CD4-positive, alpha-beta T cell treated with Interleukin-15 for 4 hours (primary cell): ENCODE measurements at places on chromosomes 12 and 14.

DNA sequence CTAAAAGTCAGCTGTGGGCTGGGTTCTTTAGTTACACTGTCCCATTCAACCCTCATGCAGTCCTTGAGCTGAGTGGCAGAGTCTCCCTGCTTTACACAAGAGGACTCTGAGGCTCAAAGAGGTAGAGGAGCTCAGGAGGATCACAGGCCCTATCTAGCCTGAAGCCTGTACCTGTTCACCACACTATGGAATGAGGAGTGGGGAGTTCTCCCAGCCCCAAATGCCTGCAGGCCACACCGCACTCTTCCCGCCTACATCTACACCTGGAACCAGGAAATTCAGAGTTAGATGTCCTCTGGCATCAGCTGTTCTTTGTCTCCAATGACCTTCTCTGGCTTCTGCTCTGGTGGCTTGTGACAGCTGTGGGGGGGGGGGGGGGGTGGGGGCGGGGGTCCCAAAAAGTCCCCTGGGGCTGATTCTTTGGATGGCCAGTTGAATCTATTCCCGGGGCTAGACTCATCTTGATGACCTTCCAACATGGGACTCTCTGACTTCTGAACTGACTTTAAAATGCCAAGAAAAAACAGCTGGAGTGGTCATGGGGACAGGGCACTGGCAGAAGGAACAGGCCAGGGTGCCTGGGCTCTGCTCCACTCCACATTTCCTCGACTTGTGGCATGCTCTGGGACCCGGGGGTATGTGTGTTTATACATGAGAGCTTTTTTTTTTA, 30.6 kb downstream of the RIN3 start:
- DNase-seq = no peak

- no peak for DNase-seq
These were observed 35.7 kb downstream of the SLC38A4 start for GRCh38 chr12:46790066-46790465.

- DNase-seq = no peak
These were observed 119.4 kb downstream of the ZFP36L1 start for GRCh38 chr14:68673464-68673863.

- no peak for DNase-seq
These were observed 6.4 kb downstream of the ACTN1 start for GRCh38 chr14:68972507-68973218.

DNA sequence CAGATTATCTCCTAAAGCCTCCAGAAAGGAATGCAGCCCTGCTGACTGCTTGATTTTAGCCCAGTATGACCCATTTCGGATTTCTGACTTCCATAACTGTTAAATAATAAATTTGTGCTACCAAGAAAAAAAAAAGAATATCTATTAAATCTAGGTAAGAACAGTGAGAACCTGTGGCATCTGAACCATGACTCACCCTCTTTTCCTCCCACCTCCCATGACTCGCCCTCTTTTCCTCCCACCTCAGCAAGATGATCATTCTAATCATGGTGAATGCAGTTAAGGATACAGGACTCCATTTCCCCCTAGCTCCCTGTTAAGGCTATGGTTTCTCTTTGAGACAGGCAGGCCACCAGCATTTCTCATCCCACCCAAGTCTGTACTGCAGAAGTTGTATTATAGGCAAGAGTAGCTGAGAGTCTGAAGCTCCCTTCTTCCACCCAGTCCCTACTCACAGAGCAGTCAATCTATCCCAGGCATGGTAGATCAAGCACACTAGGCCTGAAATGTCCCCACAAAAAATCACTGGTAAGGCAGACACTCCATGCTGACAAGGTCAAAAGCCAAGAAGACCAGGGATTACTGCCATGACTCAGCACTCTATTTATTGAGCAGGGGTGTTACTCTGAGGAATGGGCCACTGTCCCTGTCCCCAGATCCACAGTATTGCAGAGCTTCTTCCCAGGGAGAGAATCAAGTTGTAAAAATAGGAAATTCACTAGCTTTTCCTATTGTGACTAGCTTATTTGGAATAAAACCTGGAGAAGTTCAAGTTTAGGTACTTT, 188.9 kb downstream of the ADAMTS20 start:
- DNase-seq = no peak

DNA sequence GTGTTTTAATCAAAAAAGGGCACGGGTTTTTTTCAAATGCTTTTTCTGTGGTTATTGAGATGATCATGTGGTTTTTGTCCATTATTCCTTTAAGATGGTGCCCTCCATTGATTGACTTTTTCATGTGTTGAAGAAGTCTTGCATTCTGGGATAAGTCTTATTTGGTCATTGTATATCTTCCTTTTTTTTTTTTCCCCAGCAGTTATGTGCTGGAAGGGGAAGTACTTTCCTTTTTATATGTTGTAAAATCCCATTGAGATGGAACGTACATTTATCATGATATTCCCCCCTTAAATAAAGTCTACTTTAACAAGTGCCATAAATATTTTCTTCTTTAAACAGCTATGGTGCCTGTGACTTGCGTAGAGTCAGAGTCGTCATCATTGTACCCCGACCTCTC, 24.8 kb upstream of the MUCL1 start:
- DNase-seq = no peak

DNA sequence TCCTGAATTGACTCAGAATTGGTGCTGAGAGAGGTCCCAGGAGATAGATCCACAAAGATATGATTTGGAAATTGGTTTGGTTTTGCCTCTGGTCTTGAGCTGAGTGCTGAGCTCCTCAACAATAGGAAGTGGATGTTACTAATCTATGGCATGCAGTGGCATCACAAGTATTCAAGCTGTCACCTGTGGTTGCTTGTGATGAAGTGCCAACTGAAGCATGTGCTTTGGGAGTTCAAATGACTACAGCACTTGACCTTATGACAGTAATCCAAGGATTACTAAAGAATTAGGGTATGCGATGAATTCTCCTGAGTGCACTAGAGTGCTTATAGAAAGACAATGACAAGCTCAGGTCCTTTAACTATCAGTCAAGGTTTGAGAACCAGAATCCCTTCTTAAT, 406.2 kb downstream of the NOVA1 start:
- DNase-seq = no peak

- no peak for DNase-seq
These were observed 75.5 kb downstream of the POLR3B start for GRCh38 chr12:106433055-106433454.

GRCh38 chr12:125228519-125229260, 163.5 kb downstream of the AACS start:
- DNase-seq = no peak

DNA sequence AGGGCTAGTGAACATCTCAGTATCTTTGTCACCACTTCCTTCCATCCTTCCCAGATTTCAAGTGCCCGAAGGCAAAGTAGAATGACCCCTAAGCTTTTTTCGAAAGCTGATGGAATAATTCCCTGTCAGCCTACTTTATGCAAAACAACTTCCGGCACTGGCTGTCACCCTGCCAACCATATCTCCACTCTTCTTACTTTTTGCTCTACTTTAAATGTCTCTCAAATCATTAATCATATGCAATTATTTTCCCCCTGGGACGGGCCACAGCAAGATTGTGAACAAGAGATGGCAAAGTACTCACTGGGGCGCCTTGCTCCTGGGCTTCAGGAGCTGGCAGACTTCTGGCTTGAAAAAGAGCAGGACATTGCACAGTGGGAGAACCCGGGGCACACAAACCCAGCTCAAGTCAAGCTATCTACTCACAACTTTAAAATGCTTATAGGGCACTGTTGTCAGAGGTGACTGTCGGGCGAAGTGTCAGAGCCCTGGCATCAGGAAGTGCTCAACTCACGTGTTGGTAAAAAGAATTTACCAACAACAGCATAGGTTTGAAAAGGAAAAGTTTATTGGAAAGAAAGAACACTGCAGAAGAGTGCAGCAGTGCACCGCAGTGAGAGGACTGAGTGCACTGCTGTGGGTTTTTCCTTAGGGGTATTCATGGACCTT, 373.5 kb downstream of the PAWR start:
- no peak for DNase-seq

DNA sequence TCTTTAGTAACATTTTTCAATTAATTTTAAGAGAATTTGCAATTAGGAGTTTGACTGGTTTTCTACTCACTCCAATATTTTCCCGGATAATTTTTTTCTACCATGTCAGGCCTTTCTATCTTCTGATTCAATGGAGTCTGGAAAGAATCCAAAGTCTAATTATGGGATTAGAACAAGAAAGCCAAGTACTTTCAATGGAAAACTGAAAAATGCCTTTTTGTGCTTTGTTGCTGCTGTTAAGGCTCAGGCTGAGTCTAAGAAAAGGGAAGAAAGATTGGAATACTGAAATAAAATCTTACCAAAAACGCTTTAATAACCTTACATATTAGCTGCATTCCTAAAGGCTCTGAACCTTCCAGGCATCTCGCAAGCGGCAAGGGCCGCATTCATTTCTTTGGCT, 24.4 kb upstream of the DHRS4 start:
- no peak for DNase-seq

GRCh38 chr12:90827567-90827966, 127.4 kb downstream of the CCER1 start:
- no peak for DNase-seq

DNA sequence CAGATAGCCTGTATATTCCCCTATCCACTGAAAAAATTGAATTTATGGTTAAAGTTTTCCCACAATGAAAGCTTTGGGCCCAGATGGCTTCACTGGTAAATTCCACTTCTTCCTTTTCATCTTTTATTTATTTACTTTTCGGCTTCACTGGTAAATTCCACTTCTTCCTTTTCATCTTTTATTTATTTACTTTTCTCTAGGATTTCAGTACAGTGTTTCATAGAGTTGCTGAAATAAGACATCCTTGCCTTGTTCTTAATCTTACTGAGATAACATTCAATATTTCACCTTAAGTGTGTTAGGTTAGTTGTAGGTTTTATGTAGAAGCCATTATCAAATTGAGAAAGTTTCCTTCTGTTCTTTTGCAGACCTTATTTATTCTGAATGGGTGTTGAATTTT, 18.9 kb upstream of the KLRG1 start:
- no peak for DNase-seq

DNA sequence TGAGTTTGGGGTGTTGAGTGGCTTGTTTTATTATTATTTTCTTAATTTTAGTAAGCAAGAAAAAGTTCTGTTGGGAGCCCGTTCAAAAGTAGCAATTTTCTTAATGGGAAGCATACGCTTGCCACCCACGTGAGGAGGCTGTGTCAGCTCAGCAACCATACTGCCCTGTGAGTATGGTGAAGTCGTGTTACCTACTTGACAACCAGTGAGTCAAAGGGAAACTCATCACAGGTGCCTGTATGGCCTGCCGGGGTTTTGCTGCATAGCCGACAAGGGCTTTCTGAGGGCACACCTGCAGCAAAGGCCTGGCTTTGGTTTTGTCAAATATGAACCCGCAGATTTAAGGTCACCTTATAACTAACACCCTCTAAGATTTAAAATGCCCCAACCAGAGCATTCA, 31.1 kb downstream of the PITPNM2 start:
- DNase-seq = peak; percentile 43

GRCh38 chr12:5295996-5296395, 135.9 kb upstream of the NTF3 start:
- no peak for DNase-seq

- no peak for DNase-seq
These were observed 777 bp downstream of the ARF3 start for GRCh38 chr12:48956279-48957140.

- DNase-seq = no peak
These were observed 164.9 kb downstream of the ANO4 start for GRCh38 chr12:100959481-100959880.

DNA sequence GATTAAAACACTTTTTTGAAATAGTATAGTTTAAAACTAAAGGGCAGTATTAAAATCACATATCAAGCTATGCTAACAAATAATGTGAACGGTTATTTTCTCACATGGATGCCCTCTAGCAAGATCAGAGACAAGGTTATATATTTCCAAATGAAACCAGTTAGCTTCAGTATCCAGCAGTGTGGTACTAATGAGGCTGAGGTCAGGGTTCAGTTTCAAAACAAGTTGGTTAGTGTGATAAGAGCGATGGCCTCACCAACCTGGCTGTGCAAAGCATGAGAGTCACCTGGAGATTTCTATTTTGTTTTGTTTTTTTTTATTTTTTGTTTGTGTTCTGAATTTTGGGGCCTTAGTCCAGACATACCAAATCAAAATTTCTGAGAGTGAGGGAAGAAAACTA, 352.2 kb upstream of the KITLG start:
- DNase-seq = no peak

DNA sequence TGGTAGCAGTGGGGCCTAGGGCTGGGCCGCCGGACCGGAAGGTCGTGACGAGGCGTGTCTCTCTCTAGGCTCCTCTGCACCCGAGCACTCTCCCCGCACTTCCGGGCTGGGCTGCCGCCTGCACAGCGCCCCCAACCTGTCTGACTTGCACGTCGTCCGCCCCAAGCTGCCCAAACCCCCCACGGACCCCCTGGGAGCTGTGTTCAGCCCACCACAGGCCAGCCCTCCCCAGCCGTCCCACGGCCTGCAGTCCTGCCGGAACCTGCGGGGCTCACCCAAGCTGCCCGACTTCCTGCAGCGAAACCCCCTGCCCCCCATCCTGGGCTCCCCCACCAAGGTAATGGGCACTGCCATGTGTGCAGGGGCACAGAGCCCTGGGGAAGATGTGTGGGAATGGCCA, 13.3 kb upstream of the PUS1 start:
- DNase-seq = no peak

DNA sequence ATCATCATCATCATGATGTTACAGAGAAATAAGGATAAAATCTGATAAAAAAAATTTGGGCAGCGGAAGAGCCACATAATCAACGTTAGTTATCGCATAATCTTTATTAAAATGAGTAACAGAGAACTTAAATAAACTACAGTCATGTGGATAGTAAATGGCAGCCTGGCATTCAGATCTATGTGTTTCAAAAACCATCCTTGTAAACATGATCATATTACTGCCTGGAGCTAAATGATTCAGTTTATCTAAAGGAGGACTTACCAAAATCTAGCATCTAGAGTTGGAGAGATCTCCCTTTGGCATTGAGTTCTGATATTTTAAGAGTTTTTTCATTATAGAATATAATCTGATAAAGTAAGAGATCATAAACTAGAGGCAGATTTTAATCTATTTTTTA, 200.1 kb upstream of the MGAT4C start:
- no peak for DNase-seq
